ENCODE measurements at places on chromosomes 5 and 9. TPM values are rescaled to one million over a fixed set of nuclear protein-coding genes. Genes with fewer than 3 reads are reported as not detected.

CYSRT1 gene
- not detected for total RNA-seq

ASPN gene
- 5.7 TPM for total RNA-seq

CCDC69 gene
- total RNA-seq: 181 TPM

SHC3 gene
- total RNA-seq: 1.1 TPM

ZBED3 gene
- total RNA-seq: 6.5 TPM

GFI1B gene
- 0.43 TPM for total RNA-seq

OR1Q1 gene
- not detected for total RNA-seq

KCNIP1 gene
- not detected for total RNA-seq

GRCh38 chr9:127921557-127922120 is 4.8 kb upstream of the ST6GALNAC4 start:
- peak; percentile 90 for DNase-seq

DNA sequence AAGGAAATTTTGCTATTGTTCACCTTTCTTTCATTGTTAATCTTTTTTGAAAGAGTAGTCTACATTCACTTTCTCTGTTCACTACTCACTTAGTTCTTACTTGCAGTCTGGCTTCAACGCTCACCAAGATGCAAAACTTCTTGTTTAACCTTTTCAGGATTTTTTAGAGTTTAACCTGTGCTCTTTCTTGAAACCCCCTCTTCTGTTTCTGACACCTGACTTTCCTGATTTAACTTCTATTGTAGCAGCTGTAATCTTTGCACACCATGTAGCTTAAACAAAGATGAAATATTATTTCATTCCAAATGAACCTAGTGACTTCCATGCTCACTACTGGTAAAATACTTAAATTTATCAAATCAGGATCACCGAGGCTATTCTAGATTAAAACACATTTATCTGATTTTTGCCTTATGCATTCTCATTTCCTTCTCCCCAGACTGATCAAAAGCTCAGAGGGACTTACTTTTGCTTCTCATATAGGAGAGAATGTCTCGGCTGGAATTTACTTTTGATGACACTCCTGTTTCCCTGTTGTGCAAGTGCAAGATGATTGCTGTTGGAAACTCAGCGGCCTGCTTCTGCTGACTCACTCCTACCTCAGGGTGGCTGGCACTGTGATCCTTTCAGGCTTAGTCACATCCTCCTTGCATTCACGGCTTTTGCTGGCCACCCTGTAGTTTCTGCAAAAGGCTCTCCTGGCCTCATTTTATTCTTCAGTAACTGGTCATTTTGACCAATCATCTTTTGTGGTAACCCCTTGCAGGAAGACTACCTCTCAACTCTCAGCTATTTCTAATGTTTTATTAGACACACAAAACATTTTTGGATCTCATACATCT is 109.3 kb upstream of the IFNE start:
- no peak for DNase-seq

GRCh38 chr5:155282503-155283107 is 269.1 kb downstream of the KIF4B start:
- no peak for DNase-seq

DNA sequence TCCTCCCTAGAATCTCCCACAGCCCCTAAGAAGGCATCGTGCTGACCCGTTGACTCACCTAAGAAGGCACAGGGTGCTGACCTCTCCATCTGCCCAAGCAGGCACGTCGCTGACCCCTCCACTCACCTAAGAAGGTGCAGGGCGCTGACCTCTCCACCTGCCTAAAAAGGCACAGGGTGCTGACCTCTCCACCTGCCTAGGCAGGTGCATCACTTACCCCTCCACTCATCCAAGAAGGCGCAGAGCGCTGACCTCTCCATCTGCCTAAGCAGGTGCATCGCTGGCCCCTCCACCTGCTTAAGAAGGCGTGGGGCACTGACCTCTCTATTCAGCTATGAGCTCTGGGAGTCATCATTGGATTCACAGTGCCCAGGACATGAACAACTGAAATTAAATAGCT is 54.4 kb upstream of the FCN1 start:
- peak; percentile 22 for DNase-seq

DNA sequence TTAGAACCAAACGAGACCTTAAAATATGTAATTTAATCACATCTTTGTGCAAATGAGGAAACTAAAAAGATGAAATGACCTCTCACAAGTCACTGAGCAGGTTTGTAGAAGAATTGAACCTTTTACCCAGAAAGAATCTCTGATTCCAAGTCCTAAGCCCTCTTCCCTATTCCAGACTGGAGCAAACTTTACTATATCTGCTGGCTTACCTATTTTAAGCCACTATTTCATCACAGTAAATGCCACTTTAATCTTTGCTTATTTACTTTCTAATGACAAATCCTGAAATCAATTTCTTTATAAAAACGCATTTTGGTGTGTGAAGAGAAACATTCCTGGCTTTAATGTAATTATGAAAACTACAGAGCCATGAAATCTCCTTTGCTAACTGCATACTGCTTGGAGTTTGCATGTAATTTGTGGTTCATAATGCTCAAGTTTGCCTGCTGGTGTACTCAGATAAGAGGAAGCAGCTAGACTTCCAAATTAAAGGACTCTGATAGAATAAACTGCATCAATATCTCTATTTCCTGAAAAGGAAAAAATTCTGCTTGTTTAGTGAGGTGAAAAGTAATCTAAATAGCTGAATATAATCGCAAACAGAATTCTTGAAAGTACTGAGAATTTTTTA is 121.2 kb downstream of the RAB3C start:
- no peak for DNase-seq

- DNase-seq: no peak
Measured at GRCh38 chr9:105005186-105005585, 77.2 kb upstream of the ABCA1 start.

GRCh38 chr5:153860195-153860886 is 178.4 kb downstream of the FAM114A2 start:
- DNase-seq: no peak

- DNase-seq: peak; percentile 75
Measured at GRCh38 chr9:133991214-133991921, 756 bp downstream of the VAV2 start.

- no peak for DNase-seq
Measured at GRCh38 chr9:133577737-133578112, 31.5 kb downstream of the FAM163B start.

GRCh38 chr5:125874717-125875116 is 548.5 kb upstream of the GRAMD2B start:
- DNase-seq: no peak

DNA sequence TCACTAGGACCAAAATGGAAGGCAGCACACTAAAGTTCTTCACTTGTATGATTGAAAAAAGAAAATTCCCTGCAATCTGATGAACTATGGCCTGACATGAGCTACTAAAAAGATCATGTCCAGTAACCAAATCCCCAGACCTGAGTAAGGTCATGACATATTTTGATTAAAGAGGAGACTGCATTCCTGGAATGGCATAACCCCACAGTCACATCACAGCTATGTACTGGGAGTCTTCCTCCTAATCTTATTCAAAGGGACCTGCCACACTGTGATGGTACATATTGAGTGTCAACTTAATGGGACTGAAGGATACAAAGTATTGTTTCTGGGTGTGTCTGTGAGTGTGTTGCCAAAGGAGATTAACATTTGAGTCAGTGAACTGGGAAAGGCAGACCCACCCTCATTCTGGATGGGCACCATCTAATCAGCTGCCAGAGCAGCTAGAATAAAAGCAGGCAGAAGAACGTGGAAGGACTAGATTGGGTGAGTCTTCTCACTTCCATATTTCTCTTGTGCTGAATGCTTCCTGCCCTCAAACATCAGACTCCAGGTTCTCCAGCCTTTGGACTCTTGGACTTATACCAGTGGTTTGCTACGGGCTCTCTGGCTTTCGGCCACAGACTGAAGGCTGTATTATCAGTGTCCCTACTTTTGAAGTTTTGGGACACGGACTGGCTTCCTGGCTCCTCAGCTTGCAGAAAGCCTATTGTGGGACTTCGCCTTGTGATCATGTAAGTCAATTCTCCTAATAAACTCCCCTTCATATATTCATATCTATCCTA is 345.0 kb downstream of the TMEM38B start:
- DNase-seq: no peak

DNA sequence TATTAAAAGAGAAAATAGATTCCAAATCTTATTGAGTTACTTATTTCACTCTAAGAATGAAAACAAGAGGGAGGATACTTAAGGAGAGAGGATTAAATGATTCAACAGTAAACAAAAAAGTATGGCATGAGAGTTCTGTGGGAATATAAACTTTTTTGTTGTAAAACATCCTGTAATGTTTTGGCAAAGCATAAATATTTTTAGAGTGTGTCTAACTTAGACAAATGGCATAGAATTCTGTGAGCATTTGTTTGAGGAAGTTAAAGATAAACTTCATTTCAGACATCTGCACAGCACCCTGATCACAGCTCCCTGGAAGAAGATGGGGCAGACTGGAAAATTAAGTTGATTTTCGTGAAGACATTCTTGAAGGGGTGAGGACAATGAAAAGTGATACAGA is 246.8 kb upstream of the HAPLN1 start:
- no peak for DNase-seq

GRCh38 chr5:60507687-60508086 is 192.3 kb downstream of the DEPDC1B start:
- no peak for DNase-seq
